ENCODE measurements at places on chromosomes 6 and 20. TPM values are rescaled to one million over a fixed set of nuclear protein-coding genes. Genes with fewer than 3 reads are reported as not detected.

DYNLT2 gene
- total RNA-seq: 2.9 TPM

TMEM181 gene
- 17.7 TPM for total RNA-seq

TRIM40 gene
- total RNA-seq: not detected

STMND1 gene
- not detected for total RNA-seq

DNA sequence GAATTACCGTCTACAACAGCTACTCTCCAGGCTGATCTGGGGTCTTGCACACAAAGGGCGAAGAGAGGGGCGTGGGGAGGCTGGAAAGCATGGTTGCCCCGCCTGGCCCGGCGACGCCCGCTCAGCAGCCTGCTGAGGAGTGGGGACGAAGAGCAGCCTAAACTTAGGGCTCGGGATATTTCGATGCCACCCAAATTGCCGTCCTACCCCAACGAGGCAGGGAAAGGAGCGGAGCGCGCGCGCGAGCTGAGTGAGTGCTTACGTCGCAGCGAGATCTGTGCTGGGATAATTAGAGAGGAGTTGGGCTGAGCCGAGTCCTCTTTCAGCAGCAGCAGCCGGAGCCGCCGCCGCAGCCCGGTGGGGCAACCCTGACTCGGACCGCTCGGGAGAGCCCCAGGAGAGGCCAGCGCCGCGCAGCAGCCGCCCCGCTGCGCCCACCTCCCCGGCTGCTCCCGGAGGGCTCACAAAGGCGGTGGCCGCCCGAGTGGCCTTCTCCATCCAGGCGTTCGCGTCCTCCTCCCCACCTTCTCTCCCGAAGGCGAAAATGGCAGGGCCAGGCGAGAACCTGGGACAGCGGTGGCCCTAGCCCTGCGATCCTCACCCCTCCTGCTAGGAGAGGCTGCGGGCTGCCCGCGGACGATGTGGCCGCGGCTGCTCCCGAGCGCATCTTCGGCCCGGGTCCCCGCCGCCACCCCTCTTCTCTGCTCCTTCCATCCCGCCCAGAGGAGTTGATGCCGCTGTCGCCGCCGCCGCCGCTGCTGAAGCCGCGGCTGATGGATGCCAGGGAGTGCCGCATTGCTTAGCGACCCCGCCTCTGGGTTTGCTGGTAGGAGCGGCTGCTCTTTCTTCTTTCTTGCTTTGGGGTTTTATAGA is at the start of gene CLVS2:
Gene CLVS2 (plus strand): TSS at position 315 of the 873 bp plus-strand sequence. CDS start 1,543 bp downstream, outside the sequence.
- DNase-seq: peak; percentile 25

DNA sequence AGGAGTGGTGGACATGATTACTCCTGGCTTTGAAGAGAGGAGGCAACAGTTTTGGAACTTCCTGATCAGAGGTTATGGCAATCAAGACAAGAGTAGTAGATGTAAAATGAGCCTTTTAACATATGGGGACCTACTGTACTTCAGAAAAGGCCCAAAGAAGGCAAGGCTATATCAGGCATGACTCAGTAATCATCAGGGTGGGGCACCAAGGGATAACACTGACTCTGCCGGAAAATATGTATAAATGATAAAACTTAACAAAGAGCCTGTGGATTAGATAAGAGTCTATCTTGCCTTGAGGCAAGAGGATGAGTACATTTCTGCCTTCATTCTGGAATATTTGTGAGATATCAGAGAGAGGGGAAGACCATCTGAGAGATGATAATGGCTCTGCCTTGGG is 1389.9 kb upstream of the MAP3K7 start:
- DNase-seq: no peak
